ENCODE measurements at places on chromosomes 13 and 19. TPM values are rescaled to one million over a fixed set of nuclear protein-coding genes. Genes with fewer than 3 reads are reported as not detected.

Gene UTP14C
- total RNA-seq, result 13.9 TPM

Gene FAM216B
- 0.22 TPM for total RNA-seq

Gene CEACAM7
- total RNA-seq, result not detected

Gene ZNF154
- total RNA-seq, result 6.0 TPM

GRCh38 chr19:18998276-18998675, 35.0 kb downstream of the SUGP2 start:
- DNase-seq, result no peak

DNA sequence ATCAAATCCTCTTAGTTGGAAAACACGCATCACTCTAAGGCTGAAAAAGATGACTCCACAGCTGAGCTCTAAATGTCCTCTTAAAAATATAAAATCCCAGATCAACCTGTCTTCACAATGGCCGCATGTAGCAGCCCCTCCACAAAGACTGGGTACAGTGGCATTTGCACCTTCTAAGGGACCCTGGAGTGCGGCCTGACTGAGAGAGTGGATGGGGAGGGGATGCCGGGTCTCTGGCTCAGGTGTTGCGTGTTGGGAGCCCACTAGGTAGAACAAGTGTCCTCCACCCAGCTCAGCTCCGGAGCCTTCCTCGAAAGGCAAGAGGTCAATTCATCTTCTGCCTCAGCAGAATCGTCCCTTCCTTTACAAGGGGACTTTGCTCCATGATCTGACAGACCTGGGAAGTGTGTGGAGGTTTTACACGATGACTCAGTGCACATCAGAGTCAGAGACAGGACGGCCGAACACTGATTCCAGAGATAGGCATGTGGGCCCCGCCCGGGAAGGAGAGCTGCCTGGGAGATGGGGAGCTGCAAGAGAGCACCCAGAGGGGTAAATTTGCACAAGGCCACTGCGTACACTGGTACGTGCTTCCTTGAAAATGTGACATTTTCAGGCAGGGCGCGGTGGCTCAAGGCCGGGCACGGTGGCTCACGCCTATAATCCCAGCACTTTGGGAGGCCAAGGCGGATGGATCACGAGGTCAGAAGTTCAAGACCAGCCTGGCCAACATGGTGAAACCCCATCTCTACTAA, 23.5 kb upstream of the SLC15A1 start:
- DNase-seq, result no peak

DNA sequence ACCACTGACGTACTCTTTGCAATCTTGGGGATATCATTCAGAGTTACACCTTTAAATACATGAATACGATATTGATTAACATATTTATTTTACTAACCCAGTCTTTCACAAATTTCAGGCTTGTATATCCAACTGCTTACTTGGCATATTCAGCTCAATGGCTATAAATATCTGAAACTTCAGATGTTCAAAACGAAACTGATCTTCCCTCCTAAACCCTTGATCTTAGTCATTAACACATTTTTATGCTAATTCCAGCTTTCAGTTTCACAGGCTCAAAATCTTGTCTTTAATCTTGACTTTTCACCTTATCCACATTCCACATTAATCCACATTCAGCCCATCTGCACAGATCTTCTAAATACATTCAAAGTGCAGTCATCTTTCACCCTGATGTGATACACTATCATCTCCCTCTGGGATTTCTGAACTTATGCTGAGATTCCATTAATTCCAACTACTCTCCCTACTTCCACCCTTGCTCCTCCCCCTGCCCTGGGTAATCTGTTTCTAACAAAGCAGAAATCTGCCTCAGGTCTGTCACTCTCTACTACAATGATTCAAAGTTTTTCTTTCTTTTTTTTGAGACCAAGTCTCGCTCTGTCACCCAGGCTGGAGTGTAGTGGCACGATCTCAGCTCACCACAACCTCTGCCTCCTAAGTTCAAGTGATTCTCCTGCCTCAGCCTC, 387.2 kb downstream of the GPC5 start:
- no peak for DNase-seq

DNA sequence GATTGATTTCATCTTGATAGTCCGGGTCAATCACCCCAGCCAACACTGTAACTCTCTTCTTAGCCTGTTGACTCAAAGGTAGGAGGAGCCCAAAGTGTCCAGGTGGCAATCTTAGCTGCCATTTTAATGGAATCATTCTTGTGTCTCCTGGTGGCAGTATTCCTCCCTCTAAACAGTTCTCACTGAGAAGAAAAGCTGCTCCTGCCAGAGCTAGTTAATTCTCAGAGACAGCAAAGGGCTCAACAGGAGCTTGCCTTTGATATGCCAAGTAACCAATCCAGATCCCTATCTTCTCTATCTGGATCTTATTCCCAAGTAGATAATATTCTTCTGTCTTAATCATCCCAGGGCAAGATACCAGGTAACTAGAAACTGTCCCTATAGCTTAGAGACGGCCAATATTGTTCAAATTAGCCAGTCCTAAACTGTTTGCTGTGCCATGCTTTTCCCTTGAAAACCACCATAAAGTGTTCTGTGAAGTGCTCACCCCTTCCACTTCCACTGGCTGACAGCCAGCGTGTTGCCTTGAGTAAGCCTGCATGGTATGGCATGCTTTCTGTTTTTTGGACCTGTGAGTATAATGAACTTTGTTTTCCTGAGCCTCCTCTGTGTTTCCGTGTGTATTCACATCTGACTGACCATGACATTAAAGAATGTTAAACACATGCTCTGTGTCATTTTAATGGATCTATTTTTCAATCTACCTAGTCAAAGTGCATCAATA, 463.7 kb upstream of the SLITRK5 start:
- DNase-seq, result no peak

- no peak for DNase-seq
Observed at GRCh38 chr13:33842986-33843385, 25.0 kb downstream of the RFC3 start.

- no peak for DNase-seq
Observed at GRCh38 chr19:41944336-41944735, 14.8 kb downstream of the RABAC1 start.

DNA sequence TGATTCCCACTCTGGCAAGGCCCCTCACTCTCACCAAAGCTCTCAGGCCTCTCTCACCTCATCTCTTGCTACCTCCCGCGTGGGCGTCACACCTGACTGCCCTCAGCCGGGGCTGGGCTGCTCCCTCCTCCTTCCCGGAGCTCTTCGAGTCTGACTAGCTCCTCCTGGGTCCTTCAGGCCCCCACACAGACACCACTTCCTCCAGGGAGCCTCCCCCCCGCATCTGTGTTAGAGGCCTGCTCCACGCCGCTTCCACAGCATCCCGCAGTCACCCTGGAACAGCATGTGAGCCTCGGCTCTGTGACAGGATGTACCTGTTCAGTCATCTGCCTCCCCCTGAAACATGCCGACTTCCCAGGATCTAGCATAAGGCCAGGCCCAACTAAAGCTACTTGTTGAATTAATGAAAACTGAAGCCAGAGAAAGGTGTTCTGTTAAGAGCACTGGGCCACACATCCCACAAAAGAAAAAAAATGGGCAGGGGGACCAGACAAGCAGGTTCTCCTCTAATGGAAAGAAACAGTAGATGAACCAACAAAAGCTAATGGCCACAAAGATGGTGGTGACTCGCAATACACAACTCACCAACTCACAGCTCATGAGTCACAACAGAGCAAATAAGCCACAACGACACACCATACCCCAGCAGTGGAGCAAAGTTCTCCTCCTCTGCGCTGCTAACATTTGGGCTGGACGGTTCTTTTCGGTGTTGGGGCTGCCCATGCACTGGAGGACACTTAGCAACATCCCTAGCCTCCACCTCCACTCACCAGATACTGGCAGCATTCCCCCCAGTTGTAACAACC, 3.0 kb downstream of the PPP6R1 start:
- DNase-seq, result no peak
